ENCODE measurements at places on chromosomes 12 and 14.
A peak's percentile ranks its signal among the peaks of the same experiment; 100 is the strongest.

GRCh38 chr12:132029503-132030300 is 80.0 kb downstream of the EP400 start:
- no peak for DNase-seq

DNA sequence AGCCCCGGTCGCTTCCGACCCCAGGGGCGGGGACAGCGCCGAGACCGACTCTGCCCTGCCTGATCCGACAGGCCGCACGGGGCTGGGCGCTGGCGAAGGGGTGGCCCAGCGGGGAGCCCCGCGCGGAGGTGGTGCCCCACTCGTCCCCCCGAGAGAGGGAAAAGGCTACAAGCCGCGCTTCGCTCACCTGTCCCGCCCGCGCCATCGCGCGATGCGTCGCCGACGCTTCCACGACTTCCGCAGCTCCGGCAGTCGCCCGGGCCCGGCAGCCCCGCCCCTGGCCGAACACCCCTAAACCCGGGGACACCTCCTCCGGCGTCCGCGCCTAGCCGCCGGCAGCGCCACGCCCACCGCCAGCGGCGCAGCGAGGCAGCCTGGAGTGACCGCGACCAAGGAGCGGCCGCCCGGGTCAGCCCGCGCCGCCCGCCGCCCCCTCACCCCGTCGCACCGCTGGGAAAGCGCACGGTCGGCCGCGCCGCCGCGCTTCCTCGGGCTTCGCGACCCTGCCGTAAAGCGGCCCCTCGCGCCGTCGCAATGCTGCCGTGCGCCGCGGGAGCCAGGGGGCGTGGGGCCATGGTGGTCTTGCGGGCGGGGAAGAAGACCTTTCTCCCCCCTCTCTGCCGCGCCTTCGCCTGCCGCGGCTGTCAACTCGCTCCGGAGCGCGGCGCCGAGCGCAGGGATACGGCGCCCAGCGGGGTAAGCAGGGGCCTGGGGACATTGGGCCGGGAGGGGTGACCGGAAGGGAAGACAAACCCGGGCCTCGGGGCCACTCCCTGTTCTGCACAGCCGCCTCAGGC is at the start of the genes BAG5 and COA8:
Gene BAG5 (minus strand): TSS at position 229 of the 797 bp plus-strand sequence. CDS start 1,493 bp downstream, outside the sequence.
Gene COA8 (plus strand): TSS at position 532 of the 797 bp plus-strand sequence. CDS start 42 bp downstream, at position 574.
- DNase-seq: peak; percentile 90

DNA sequence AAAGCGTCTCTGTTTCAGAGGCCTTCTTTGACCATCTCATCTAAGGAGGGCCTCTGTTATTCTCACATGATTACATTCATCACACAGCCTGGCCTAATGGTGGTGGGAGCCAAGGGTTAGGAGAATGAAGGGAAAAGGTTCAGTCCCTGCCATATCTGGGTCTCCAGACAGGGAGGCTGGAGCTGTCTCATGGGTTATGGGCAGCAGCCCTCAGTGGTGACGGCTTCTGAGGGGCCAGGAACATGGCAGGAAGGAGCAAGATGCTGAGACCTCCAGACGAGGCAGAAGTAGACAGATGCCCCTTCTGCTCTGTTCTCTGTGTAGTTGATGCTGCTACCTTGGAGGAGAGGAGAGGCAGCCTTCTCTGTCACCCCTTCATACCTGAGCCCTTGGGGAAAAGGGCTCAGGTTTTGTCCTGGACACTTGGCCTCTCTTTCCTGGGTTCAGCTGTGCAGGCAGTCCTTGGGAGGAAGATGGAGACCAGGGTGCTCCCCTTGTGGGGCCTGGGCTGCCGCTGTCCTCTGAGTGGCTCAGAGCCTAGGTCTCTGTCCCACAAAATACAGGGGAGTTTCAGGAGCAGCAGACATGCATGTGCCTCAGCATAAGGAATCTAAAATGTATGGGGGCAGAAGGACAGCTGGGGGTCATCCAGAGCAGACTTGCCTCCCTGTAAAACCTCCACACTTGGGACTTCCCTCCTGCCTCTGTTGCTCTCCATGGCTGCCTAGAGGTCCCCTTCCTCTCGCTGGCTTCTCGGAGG is 3.6 kb downstream of the IFI27L2 start:
- DNase-seq: no peak

GRCh38 chr14:99133636-99134515 is 138.1 kb downstream of the BCL11B start:
- no peak for DNase-seq

- no peak for DNase-seq
Measured at GRCh38 chr14:92531106-92531873, 17.7 kb downstream of the RIN3 start.

DNA sequence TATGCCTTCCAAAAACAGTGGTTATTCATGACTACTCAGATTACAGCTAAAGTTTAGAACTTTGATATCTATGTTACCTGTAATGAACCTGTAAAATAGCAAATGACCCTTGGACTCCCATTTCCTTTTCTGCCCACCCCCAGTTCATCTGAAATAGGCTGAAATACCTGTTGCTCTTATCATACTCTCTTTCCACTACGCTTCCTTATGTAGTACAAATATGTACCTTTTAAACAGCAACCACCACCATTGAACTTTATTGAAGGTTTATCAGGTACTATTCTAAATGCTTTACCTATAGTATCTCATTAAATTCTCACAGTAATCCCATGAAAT is 239.7 kb downstream of the SSPN start:
- no peak for DNase-seq

- no peak for DNase-seq
Measured at GRCh38 chr14:80152166-80152565, 59.1 kb downstream of the DIO2 start.

DNA sequence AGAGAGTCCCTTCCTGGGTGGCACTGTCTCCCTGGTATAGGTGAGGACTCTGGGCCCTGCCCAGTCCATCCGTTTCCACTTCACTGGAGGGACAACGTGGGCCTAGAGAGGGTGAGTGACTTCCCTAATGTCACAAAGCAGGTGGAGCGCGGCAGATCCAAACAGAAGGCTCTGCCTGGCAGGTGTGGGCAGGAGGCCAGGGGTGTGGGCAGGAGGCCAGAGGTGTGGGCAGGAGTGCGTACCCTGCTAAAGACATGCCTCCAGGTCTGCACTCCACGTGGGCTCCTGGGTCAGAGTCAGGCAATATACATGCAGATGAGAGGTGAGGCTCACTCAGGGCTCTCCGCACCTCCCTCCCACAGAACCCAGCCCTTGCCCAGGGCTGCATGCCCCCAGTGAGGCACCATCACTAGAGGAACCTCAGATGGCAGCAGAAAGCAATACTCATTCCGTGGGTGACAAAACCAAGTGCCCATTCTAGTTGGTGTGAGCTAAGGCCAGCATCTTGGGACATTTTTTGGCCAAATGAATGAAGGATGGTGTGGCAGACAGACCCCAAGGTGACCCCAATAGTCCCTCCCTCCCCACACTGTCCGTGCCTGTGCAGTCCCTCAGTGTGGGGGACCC is 271.6 kb upstream of the RTL1 start:
- DNase-seq: peak; percentile 28

DNA sequence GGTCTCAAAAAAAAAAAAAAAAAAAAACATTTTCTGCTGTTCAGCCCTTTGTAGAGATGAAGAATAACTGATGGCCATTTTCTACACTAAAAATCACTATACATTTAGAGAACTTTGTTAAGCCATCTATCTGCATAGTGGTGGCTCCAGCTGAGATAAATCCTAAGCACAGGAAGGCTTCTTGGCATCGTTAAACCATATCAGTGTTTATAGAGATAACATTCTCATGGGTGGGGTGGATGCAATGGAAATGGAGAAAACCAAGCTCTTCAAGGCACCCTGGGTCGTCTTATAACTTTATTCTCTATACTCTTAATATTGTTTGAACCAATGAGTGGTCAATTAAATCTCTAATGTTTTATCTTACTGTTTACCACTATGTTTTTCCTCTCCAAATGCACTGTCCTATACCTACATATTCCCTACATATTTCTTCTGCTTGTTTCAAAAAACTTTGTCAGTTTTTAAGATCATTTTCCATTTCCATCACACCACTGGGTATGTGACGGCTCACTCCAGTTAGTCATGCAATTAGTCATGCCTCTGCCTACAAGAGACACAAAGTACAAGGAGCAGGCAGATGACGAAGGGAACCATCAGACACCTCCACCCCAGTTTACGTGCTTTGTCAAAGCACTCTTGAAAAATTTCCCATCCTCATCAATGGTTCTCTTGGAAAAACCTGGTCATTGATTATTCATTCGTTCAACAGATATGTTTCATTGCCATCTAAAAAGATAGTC is 119.3 kb upstream of the OVCH1 start:
- peak; percentile 45 for DNase-seq

- peak; percentile 77 for DNase-seq
Measured at GRCh38 chr14:70807898-70808415, 1.4 kb downstream of the MAP3K9 start.

- no peak for DNase-seq
Measured at GRCh38 chr12:53217051-53217930, 10.2 kb upstream of the ITGB7 start.

DNA sequence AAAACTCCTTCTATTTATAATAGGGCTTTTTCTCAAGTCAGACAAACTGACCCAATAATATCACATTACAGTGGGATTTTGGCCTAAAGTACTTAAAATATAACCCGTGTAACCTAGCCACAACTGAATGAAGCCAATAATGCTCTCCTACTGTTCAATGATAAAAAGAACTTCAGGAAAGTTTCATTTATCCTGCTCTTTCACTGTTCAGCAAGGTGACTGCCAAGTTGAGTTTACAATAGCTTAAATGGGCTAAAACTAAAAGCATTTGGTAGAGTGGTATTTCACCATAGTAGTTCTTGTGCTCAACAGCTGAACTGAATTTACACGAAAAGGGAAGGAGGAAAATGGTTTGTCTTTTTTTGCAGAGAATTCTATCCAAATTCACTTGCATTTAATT is 49.8 kb downstream of the CNTN1 start:
- no peak for DNase-seq

- peak; percentile 88 for DNase-seq
Measured at GRCh38 chr12:13175499-13175898, 21.0 kb upstream of the EMP1 start.

DNA sequence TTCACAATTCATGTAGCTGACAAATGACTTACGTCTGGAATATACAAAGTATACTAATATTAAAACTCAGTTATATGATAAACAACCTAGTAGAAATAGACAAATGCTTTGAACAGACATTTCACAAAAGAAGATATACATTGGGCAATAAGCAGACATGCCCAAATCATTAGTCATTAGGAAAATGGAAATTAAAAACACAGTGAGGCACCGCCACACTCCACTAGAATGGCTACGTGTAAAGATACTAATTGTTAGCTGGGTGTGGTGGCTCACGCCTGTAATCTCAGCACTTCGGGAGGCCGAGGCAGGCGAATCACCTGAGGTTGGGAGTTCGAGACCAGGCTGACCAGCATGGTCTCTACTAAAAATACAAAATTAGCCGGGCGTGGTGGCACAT is 248.9 kb upstream of the TMEM132C start:
- no peak for DNase-seq

DNA sequence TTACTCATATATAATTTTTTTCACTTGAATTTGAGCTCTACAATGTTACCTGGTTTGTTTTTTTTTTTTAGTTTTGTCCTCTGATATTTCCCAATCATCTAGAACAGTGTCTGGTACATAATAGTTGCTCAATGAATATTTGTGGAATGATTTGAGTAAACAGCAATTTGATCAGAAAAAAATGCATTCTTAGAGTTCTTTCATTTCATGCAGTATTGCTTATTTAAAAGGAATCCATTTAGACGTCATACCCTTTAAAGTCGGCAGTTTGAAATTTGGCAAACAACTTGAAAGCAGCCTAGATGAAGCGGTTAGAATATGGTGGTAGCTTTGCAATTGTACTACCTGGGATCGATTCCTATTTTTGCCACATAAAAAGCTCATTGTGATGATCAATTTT is 140.0 kb downstream of the PDE3A start:
- DNase-seq: no peak

- no peak for DNase-seq
Measured at GRCh38 chr12:25397001-25397400, 146.3 kb upstream of the KRAS start.

- DNase-seq: peak; percentile 61
Measured at GRCh38 chr12:50110127-50110761, 1.8 kb upstream of the COX14 start.

GRCh38 chr14:29810682-29811081 is 117.0 kb downstream of the PRKD1 start:
- no peak for DNase-seq

GRCh38 chr14:61609191-61609843 is 86.0 kb upstream of the HIF1A start:
- peak; percentile 76 for DNase-seq

- peak; percentile 96 for DNase-seq
Measured at GRCh38 chr12:95118138-95118787, 44.8 kb upstream of the NR2C1 start.

DNA sequence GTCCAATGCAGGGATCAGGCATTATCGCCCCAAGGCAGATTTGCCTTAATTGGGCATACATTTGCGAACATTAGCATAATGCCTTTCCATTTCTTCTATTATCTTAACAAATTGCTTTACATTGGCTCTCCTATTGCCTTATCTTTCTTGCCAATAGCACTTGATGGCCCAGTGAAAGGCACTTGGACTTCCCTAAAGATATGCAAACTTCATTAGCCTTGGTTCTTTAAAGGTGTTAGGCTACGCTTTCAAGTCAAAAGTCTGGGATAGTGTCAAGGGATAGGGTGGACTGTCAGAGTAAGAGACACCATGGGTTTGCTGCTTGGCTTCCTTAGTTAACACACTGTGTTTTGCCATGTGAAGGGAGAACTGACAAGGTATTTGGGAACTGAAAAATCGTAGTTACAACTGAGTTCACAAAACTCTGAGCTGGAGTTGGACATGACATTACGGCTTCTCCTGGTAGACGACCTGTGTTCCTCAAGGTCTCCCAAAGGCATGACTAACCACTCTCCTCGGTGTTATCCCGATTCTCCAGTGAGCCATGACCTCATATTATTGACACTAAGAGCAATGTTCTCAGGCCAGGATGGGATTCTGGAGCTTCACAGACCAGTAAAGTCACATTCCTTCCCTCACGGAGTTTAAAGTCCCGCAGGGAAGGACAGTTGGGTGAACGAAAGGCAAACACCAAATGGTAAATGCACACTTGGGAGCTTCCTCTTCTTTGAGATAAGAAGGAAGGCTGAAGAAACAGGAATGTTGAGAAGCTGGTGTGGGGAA is 65.2 kb downstream of the TBC1D30 start:
- peak; percentile 59 for DNase-seq

- DNase-seq: no peak
Measured at GRCh38 chr12:7719946-7720730, 8.9 kb downstream of the DPPA3 start.

DNA sequence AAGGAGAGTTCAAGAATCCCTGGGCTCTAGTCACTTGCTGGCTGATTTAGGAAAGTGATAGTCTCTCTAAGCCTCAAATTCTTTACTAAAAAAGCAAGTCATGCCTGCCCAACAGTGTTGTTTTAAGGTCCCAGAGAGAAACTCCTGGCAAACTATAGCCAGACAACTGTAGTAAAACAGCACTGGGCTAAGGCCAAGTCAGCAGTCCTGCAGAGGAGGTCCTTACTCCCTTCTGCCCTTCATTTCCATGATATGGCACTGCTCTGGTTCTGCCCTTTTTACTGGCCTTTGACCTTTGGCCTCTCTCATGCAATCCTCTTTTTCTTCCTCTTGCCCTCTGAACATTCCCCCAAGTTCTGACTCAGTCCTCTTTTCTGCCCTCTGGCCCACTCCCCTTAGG is 74.9 kb downstream of the VWF start:
- no peak for DNase-seq

GRCh38 chr12:50925342-50925651 is 27.0 kb upstream of the HIGD1C start:
- DNase-seq: no peak

- peak; percentile 53 for DNase-seq
Measured at GRCh38 chr12:8912914-8913313, 1.4 kb upstream of the PHC1 start.

Measured in kidney tubule cell (primary cell).